SK-N-DZ (cell line): ENCODE measurements at places on chromosomes 2 and 18.

GRCh38 chr2:80815259-80815658 is 510.7 kb upstream of the LRRTM1 start:
- DNase-seq, result no peak

DNA sequence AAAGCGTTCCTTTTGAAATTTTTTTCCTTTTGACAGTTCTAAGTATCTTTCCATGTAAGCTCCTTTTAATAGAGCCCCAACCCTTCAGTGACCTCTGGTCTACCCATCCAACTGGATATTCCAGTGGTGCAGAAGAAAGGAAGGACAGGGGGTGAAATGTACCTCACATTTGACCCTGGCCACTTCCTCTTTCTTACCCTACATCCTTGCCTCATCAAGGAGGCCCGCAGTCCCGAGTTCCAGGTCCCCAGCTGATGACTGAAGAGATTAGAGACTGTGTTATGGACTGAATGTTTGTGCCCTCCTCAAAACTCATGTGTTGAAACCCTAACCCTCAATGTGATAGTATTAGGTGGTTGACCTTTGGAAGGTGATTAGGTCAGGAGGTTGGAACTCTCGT is 158.1 kb downstream of the RBM43 start:
- DNase-seq, result no peak

DNA sequence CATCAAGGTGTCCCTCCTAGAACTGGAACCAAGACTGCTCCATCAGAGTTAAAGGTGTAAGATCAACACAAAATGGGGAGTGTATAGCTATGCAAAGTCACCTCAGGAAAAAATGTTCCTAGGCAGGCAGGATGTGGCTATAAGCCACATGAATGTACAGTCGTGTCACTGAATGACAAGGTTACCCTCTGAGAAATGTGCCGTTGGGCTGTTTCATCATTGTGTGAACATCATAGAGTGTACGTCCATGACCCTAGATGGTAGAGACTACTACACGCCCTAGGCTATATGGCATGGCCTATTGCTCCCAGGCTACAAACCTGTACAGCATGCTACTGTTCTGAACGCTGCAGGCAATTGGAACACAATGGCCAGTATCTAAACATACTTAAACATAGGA is 24.5 kb downstream of the TYMS start:
- DNase-seq, result no peak

- DNase-seq, result no peak
Observed at GRCh38 chr18:12791610-12792009, 88.8 kb downstream of the PSMG2 start.

DNA sequence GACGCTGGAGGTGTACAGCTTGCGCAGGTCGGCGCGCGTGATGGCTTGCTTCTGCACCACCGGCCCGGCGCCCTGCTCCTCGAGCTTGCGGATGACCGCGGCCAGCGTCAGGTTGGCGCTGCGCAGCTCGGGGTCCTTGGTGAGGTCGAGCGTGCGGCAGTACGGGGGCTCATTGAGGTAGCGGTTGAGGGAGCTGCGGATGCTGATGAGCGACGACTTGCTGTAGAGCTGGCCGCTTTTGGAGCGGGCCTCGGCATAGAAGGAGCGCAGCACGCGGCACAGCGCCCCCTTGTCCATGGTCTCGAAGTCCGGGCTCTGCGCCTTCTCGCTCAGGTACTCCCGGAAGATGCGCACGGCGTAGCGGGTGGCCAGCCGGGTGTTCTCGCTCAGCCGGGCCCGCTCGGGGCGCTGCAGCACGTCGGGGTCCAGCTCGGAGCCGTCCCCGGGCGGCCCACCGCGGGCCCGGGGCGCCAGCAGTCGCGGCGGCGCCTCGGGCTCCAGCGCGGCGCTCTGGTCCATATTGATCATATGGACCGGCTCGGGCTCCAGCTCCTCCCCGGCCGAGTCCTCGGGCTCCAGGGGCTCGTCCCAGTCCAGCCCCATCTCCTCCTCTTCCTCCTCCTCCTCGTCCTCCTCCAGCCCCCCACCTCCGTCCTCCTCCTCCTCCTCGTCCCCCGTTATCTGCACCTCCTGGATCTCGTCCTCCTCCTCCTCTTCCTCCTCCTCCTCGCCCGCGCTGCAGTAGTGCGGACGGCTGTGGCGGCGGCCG is 523 bp downstream of the KCTD1 start:
- peak; percentile 79 for DNase-seq

DNA sequence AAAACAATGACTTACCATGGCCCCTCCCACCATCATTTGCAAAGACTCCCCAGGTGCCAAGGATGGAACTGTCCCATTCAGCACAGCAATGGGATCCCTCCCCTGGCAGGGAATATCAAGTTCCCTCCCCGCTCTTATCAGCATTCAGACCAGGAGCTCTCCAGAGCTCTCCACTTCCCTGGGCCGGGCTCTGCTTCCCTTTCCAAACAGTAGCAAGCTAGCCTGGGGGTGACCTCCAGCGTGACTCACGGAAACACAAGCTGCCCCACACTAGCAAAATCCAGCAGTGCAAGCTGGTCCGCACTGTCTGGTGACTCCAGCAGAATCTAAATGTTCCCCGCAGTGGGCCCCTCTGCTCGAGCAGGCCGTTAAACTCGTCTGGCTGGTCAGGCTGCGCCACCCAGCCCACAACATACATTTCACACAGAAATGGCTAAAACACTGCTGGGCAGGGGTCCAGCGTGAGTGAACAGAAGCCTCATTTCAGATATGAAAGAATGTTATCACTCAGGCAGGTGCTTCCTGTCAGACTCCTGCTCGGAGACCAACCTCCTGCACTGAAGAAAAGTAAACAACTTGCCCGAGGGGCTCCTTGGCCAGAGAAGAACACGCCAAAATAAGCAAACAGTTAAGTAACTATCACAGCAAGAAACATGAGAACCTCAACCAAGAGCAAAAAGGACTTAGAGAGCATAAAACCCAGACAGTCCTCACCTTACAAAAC is 33.9 kb downstream of the STAT1 start:
- DNase-seq, result no peak
